ENCODE measurements at places on chromosomes 16 and 17.

DNA sequence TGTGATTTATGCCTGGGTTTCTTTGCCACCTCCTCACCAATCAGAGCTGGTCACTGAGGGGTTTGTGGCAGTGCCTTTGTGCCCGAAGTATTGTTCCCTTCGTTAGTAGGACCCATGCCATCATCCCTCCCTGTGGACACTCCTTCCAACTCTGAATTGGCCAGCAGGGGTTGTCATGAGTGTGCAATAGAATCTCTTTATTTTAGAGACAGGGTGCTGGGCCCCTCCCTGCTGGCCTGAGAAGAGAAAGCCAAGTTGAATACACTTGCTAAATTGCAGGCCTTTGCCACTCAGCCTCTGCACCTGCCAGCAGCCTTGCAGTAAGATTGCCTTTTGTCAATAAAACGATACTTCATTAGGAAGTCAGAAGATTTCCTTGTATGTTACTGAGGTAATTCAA lies 40.7 kb upstream of the SLC12A3 start:
- no peak for DNase-seq

GRCh38 chr16:84761448-84762368 lies 58.1 kb upstream of the CRISPLD2 start:
- no peak for DNase-seq

GRCh38 chr17:7440113-7440833 lies 961 bp downstream of the FGF11 start:
- no peak for DNase-seq

DNA sequence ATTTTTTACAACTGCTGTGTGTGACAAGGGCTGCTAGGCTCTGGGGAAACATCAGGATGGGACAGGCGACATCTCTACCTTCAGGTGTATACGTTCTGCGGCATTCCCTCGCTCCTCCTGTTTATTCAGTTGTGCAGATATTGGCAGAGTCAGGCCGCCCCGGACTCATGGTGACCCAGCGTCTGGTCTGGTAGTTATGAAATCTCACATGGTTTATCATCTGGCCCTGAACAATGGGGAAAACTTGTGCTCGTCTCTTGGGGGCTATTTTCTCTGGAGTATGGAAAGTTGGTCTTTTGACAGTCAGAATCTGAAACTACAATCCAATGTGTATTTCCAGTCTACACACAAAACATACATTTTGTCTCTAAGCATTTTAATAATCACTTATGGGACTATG lies 3.3 kb downstream of the MARCHF10 start:
- no peak for DNase-seq

DNA sequence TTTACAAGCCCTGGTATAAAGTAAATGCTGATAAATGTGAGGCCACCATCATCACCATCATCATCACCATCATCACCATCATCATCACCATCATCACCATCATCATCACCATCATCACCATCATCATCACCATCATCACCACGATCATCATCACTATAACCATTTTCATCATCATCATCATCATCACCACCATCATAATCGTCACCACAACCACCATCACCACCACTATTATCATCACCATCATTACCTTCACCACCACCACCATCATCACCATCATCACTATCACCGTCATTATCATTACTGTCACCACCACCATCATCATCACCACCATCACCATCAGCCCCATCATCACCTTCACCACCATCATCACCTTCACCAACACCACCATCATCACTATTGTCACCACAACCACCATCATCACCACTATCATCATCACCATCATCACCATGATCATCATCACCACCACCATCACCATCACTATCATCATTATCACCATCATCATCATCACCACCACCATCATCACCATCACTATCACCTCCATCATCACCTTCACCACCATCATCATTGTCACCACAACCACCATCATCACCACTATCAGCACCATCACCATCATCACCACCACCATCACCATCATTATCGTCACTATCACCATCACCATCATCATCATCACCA lies 16.6 kb upstream of the ZNF469 start:
- no peak for DNase-seq

- DNase-seq, result no peak
These were observed 406.5 kb upstream of the CDH5 start for GRCh38 chr16:65959983-65960382.

DNA sequence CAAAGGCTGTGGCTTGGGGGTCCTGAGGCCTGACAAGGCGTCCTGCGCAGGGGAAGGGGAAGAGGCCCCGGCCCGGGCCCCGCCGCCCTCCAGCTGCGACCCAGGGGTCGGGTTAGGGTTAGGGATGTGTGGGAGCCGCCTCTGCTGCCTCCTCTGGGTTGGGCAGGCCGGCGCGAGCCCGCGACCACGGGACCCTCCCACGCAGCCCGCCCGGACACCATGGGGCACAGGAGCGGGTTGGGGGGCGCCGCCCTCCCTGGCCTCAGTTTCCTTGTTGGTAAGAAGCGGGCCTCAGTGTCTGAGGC lies 386 bp downstream of the CIAO3 start:
- no peak for DNase-seq
